Pulmonary artery endothelial cell (primary cell): ENCODE measurements at places on chromosomes 4 and X. TPM values are rescaled to one million over a fixed set of nuclear protein-coding genes. Genes with fewer than 3 reads are reported as not detected.

SMIM43 gene
- 0.04 and 0.26 TPM in 2 replicates for total RNA-seq

DNA sequence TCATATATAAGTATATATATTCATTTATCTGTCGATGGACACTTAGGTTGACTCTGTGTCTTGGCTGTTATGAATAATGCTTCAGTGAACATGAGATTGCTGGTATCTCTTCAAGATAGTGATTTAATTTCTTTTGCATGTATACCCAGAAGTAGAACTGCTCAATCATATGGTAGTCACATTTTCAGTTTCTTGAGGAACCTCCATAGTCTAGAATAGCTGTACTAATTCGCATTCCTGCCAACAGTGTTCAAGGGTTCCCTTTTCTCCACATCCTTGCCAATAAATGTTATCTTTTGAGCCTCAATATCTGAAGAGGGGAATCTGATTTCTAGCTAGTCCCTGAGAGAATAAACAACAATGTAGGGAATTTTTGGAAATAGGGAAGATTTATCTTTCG lies 32.4 kb upstream of the CCNG2 start:
- no peak for DNase-seq

- peak; percentile 36 for DNase-seq
Measured at GRCh38 chrX:9342561-9343051, 122.3 kb upstream of the TBL1X start.

- no peak for DNase-seq
Measured at GRCh38 chr4:1871471-1872021, 353 bp downstream of the NSD2 start.

SPANXN4 gene
- total RNA-seq, result not detected in 2 replicates
